ENCODE measurements at places on chromosomes 3 and 15. TPM values are rescaled to one million over a fixed set of nuclear protein-coding genes. Genes with fewer than 3 reads are reported as not detected.

The IQCB1 gene
- 9.3 TPM for total RNA-seq

The ASB14 gene
- not detected for total RNA-seq

The ABTB1 gene
- 4.0 TPM for total RNA-seq

The CP gene
- total RNA-seq: 0.46 TPM

The SPSB4 gene
- total RNA-seq: under 0.01 TPM

Data from melanocyte of skin (primary cell).